ENCODE measurements at places on chromosomes 3 and 15. TPM values are rescaled to one million over a fixed set of nuclear protein-coding genes. Genes with fewer than 3 reads are reported as not detected.

The EDEM1 gene
- 47.8 TPM for total RNA-seq

The ANKUB1 gene
- not detected for total RNA-seq

The DAPK2 gene
- 18.1 TPM for total RNA-seq

GRCh38 chr15:29516929-29517328, 247.3 kb upstream of the NSMCE3 start:
- no peak for DNase-seq

- no peak for DNase-seq
Observed at GRCh38 chr3:129723558-129724324, 117.3 kb upstream of the PLXND1 start.

The KIF7 gene
- 12.7 TPM for total RNA-seq

The IQCF5 gene
- total RNA-seq, result not detected

DNA sequence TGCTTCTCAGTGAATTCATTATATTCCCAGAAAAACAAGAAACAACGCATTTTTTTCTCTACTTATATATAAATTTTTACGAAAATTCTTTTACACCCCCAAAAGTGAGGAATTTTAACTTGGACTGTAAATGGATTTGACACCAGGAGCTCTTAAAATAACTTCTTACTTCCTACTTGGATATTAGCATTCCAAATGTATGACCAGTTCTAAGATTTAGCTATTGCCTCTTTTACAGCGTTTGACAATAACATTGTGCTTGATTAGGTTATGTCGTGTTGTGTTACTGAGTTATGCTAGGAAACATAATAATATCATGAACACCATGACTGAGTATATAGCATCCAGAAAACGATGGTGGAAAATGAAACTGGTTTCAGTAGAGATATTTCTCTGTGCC, 177.0 kb downstream of the CNTN6 start:
- DNase-seq, result no peak
